Suppressor macrophage (primary cell): ENCODE measurements at places on chromosomes 16 and 17.

- DNase-seq = no peak
Measured at GRCh38 chr16:5252791-5253190, 155.2 kb upstream of the EEF2KMT start.

GRCh38 chr17:65085397-65085796 is 28.9 kb upstream of the GNA13 start:
- no peak for DNase-seq

GRCh38 chr17:75503337-75503950 is 11.9 kb downstream of the CASKIN2 start:
- DNase-seq = no peak

- DNase-seq = no peak
Measured at GRCh38 chr17:51427323-51427811, 167.0 kb downstream of the UTP18 start.

DNA sequence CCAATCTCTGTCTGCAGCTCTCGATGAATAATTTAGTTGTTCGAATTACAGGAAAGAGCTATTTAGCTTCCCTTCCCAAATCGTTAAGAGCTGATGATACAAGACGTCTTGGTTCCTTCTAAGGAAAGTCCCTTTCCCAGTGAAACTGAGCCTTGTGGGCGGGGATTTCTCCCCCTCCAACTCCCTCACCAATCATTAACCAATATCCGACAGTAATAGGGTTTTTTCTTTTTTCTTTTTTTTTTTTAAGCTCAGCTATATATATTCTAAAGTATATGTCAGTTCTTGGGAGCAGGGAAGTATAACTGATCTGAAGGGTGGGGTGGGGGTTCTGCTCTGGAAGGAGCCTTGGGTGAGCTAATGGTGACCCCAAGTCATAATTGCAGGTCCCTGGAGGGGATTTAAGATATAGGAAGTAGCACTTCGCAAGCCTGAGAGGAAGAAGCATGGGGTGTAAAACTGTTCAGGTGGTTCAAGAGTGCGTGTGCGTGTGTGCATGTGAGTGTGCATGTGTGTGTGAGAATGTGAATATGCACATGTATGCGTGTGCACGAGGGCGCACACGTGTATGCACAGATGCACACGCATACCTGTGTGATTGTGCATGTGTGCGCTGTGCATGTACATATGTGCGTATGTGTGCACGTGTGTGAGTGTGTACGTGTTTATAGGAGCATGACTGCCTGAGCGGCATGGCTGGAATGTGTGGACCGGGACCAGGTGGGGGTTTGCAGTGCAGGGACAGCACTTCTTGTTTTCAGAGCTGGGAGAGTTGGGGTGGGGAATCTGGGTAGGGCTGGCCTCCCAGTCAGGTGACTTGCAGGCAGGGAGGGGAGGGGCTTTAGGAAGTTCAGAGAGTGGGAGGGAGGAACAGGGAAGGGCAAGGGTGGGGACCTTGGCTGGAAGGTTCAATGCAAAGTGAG is 42.7 kb downstream of the SOCS3 start:
- DNase-seq = peak; percentile 42

DNA sequence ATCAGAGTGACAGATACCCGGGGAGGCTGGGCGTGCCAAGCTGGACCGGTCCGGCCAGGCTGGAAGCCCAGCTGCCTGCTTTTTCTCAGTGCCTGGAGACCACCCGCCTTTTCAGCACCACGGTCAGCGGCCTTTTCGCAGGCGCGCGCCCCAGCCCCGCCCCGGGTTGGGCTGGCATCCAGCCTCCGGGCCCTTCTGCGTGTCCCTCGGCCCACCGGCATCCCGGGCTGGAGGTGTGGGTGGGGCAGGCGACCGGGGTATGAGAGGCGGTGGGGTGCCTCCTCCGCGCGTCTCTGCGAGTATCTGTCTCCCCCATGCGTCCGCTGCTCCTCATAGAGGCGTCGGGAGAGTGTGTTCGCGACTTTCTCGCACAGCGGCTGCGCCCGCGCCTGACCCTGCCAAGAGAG is 102.5 kb downstream of the MRM1 start:
- DNase-seq = no peak

- DNase-seq = no peak
Measured at GRCh38 chr17:80995131-80995530, 3.5 kb downstream of the CHMP6 start.
